Fibroblast of skin of back (primary cell): ENCODE measurements at places on chromosomes 3 and 15.

DNA sequence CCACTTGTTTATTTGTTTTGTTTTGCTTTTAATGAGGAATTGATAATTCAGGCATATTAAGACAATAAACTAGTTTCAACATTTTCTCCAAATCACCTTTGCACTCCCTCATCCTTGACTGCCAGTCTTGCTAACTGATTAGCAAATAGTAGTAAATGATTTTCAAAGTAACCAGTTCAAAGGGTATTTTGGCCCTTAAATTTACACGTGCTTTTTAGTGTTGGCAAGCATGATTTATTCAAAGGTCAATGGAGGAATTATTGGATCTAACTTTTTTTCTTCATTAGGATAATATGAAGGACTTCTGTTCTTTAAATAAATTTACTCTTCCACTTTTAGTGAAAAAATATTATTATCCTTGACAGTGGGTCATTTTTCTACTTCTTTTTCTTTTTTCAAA is 53.8 kb downstream of the BCHE start:
- DNase-seq, result no peak

DNA sequence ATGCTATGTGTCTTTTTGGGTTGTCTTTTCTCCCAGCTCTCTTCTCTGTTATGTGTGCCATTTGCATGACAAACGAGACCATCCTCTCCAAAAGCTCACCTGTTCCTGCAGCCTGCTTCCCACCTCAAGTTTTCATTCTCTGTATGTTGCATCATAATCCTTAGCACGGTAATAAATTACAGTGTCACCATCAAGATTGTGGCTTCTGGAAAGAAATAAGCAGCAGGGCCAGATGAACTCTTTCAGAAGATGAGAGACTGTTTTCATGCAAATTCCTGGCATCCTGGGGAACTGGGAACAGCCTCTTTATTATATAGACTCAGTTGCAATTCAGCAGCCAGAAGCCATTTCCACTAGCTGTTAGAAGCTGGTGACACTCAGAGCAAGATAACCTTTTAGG is 436.7 kb downstream of the EPHB1 start:
- no peak for DNase-seq

DNA sequence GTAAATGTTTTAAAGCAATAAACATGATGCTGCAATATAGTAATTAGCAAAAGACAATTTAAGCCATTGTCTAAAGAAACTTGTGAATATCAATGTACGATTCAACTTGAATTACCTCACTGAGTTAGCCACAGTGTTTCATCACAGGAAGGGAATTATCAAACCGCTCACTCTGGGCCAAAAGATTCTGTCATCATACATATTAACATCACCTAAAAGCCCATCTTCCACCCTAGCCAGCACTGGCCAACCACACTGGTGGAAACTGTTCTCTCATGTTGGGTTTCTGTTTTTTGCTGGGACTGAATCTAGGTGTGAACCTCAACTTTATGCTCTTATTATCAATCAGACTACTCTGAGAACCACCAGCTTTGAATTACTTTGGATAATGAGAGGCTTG is 497.7 kb upstream of the THBS1 start:
- DNase-seq, result no peak

DNA sequence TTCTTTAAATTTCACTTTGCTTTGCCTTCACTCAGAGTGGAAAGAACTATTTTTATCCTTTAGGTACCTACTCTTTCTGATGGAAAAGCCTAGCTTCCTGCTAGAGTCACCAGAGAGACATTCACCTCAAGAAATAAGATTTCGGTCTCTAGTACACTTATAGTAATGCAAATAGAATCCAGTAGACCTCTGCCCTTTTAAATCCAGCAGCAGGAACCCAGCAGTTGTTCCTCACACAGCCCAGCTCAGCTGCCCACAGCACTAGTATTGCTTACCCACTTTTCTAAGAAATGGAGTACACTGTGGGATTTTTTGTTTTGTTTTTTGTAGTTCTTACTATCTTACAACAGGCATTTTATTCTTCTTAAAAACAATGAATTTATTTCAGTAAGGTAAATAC is 497.0 kb upstream of the CCDC54 start:
- DNase-seq, result no peak

DNA sequence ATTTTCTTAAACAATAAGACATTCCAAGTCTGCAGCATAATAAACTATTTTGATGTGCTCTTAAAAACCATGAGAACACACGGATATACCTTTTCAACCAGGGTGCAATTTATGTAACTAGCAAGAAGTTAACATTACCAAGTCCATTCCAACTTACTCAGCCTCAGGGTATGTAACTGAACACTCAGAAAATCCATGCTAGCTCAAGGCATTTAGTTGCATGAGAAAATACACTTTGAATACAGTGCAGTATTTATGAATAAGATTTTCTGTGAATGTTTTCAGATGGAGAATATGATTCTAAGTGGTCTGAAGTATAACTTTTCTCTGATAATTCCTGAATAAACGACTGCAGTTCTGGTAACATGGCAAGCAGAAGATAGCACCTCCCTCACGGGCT is 124.3 kb downstream of the SNRK start:
- DNase-seq, result no peak

DNA sequence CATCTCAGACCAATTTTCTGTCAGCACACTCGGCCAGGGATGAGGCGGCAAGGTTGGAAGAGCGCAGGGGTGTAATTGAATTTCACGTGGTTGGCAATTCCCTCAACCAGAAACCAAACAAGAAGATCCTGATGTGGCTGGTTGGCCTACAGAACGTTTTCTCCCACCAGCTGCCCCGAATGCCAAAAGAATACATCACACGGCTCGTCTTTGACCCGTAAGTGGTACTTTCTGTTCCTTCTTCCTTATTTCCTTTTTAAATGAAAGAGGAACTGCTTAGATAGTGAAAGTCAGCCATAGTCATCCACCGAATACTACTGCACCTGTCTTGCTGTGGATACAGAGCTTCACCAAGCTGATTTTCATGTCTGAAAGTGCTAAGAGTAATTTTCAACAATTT is 60.1 kb downstream of the SGO1 start:
- no peak for DNase-seq

DNA sequence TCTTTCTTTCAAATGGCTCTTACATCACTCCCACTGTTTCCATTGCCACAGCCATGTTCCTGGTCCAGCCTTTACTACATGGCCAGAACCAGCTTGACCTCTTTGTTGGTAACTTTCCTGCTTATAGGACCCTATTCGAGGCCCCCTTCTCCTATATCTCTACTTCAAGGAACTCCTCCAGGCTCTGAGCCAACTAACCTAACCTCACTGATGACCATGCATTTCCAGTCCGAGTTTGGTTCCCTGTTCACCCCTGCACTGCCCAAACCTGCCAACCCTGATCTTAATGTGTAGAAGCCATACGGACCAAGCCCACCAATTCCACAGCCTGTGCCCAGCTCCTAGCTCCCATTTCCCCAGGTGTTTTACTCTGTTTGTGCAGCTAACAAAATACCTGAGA is 38.4 kb upstream of the TIPARP start:
- DNase-seq, result no peak
